Sciatic nerve (tissue), 2 donors: ENCODE measurements at places on chromosomes 3 and 15. TPM values are rescaled to one million over a fixed set of nuclear protein-coding genes. Genes with fewer than 3 reads are reported as not detected.

GRCh38 chr15:67290319-67290718 is 35.7 kb downstream of the IQCH start:
- no peak for DNase-seq

DNA sequence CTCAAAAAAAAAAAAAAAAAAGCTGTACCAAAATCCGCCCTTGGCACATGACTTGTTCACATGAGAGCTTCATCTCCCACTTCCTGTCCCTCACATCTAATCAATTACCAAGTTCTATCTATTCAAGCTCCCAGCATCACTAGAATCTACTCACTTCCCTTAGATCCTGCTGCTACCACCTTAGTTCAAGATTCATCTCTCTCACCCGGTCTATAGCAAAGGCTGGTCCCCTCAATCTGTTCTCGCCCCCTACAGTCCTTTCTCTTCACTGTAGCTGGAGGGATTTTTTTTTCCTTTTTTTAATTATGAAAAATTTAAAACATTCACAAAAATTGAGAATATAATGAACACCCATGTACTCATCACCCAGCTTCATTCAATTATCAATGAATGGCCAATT is 16.7 kb upstream of the GPR160 start:
- DNase-seq, result no peak

- DNase-seq, result no peak
Observed at GRCh38 chr15:40723919-40724318, 28.9 kb downstream of the RAD51 start.

GRCh38 chr3:106130384-106131198 is 261.8 kb upstream of the CBLB start:
- no peak for DNase-seq

GRCh38 chr15:66939451-66940023 is 125.9 kb upstream of the SMAD3 start:
- peak; percentile 33 for DNase-seq

DNA sequence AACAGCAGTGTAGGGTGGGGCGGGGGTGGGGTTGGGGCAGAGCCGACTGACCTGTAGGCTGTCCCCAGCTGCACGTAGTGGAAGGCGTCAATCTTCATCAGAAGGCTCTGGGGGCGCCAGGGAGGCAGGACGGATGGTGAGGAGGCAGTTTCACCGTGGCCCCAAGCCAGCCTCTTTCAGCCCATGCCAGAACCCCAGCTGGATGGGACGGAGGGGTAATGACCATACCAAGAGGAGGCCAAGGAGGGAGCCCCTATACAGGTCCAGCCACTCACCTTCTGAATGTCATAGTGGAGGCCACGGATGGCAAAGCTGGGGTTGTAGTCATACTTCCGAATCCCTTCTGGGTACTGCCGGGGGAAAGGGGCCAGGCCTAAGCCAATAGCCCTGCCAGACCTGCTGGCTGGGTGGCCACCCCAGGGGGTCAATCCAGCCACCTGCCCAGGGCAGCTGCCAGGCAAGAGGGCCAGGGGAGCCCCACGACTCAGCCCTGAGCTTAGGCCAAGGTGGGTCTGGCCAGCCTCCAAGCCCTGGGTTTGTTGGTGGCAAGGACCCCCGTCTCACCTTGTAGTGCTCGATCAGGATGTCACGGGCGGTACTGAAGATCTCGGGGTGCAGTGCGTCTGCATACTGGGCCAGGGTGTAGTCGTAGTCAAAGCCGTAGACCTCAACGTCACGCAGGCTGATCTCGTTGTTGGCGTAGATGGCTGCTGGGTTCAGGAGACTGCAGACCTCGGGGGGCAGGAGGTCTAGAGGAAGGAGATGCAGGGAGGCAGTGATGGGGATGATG is 4.9 kb downstream of the NT5DC2 start:
- peak; percentile 59 for DNase-seq

MEGF11 gene
- total RNA-seq, result 6.8 TPM

FEZF2 gene
- total RNA-seq, result not detected

TIMMDC1 gene
- 92.7 TPM for total RNA-seq
